Activated effector memory CD4-positive, alpha-beta T cell treated with Interleukin-2 at 50 U/mL for 16 hours (primary cell): ENCODE measurements at places on chromosomes 5 and 9.

DNA sequence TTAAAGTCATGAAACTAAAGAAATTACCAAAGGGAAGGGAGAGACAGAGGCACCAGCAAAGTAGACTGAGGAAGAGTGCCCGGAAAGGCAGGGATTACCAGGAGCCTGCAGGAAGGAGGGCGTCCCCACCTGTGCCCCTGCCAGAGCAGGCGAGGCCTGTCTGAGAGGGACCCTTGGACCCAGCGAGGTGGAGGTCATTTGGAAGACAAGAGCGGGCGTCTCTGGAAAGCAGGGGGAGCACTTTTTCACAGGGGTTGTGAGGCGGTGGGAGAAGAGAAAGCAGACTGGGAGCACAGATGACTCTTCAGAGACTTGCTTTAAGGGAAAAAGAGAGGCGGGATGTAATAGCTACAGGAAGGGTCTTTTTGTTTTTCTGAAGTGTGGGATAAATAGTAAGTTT lies 27.5 kb upstream of the SLC2A8 start:
- DNase-seq = no peak

DNA sequence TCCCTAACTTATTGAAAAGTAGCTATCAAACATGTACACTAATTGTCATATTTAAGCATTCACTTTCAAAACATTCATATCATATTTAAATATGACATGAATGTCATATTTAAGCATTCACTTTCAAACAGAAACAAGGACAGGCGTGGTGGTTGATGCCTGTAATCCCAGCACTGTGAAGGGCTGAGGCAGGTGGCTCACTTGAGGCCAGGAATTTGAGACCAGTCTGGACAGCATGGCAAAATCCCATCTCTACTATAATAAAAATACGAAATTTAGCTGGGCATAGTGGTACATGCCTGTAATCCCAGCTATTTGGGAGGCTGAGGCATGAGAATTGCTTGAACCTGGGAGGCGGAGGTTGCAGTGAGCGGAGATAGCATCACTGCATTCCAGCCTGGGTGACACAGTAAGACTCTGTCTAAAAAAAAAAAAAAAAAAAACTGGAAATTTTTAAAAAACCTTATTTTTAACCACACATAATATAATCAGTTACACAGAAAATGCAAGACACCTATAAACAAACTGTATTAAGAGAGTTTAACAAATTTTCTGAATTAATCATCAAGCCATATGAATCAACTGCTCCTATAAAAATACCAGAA lies 88.1 kb downstream of the LPAR1 start:
- DNase-seq = no peak

DNA sequence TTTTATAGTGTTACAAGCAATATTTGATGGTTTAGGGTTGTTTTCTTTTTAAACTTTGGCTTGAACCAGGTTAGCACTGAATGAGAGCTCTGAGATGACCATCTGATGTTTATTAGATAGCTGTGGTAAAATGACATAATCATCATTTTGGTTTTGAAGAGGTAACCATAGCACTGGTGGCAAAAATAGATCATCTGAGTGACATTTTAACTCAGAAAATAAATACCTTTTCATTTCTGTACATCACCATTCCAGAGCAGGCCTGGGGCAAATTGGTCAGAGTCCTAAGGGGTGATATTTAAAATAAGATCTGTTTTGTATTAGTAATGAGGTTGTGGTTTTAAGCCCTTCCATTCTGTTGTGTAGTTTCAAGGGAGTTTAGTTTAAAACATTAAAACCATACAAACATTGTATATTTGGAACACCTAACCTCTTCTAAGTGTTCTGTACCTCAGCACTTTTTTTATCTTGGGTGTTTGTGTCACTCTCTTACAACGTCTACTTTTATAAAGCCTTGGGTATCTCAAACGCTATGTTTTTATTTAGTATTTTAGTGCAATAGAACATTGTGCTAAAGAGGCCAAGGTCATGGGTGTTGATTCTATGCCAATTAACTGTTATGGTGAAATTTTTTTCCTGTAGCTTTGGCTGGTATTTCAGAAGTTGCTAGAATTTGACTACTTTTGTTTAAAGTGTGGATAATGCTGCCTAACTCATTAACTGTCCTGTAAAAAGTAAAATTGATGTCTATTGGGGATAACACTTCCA lies 166.1 kb downstream of the CD180 start:
- no peak for DNase-seq

- DNase-seq = no peak
Measured at GRCh38 chr5:107474716-107475489, 195.8 kb downstream of the EFNA5 start.

DNA sequence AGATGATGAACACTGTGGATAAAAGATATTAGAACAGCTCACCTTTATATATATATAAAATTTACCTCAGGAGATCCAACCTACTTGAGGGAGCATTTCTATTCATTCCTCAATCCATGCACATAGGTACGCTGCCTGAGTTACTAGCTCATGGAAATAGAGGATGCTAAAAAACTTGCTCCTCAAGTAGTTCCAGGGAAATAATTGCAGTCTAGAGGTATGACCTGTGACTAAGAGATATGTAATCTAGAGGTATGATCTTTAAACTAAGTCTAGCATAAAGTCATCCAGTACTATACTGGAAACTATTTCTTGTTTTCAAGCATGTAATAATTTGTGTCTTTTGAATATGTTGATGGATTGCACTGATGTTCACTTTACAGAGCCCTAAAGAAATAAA lies 471.2 kb downstream of the TAF11L14 start:
- DNase-seq = no peak

- DNase-seq = no peak
Measured at GRCh38 chr9:133151601-133152525, 11.9 kb downstream of the GBGT1 start.

DNA sequence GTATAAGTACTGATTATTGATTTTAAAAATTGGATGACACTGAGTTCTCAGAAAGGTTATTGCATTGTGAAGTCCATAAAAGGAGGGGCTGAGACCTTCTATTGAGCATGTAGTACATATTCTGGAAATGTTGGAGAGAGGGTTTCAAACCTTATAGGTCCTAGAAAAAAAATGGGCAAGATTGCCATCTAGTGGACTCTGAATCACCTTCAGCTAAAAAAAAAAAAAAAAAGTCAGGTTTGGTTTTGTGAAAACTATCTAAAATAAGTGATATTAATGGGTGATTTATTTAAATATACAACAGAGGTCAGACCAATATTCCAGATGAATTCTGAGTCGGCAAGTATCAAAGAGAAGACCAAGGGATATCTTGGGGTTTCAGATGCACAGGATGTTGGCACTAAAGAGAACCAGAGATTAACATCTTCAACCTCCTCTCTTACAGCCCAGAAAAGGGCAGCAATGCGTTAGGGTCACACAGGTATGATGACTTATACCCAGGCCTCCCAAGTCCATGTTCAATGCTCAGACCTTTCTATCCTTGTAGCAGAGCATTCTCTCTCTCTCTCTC lies 109.8 kb upstream of the NMUR2 start:
- DNase-seq = no peak

DNA sequence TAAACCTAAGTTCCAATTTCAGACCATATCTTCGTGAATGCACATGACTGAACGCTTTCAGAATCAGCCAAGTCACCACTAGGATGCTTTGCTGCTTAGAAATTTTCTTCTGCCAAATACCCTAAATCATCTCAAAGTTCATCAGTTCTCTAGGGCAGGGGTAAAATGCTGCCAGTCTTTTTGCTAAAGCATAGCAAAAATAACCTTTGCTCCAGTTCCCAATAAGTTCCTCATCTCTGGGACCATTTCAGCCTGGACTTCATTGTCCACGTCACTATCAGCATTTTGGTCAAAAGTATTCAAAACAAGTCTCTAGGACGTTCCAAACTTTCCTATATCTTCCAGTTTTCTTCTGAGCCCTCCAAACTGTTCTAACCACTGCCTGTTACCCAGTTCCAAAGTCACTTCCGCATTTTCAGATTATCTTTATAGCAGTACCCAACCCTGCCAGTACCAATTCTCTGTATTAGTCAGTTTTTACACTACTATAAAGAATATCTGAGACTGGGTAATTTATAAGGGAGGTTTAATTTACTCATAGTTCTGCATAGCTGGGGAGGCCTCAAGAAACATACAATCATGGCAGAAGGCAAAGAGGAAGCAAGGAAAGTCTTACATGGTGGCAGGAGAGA lies 74.8 kb downstream of the NR3C1 start:
- DNase-seq = no peak

DNA sequence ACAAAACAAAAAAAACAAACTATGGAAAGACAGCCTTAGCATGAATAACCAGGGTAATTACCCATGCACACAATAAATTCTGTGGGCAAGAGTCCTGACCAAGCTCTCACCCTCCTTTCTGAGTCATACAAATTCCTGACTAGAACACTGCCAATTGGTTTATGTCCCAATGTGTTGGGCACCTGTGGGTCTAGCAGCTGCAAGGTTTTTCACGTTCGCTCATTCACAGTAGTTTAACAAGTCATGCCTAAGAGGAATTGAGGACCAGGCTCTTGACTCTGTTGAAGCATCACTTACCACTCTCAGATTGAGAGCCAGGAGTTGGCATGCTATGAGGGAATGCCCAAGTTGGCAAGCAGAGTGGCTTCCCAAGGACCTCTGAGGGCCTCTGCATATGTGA lies 205.5 kb upstream of the SLC24A2 start:
- no peak for DNase-seq

GRCh38 chr5:91937121-91937520 lies 554.0 kb upstream of the ARRDC3 start:
- no peak for DNase-seq

GRCh38 chr9:84480071-84480470 lies 139.5 kb upstream of the SLC28A3 start:
- DNase-seq = no peak

- DNase-seq = no peak
Measured at GRCh38 chr5:38867416-38867815, 21.6 kb downstream of the OSMR start.

DNA sequence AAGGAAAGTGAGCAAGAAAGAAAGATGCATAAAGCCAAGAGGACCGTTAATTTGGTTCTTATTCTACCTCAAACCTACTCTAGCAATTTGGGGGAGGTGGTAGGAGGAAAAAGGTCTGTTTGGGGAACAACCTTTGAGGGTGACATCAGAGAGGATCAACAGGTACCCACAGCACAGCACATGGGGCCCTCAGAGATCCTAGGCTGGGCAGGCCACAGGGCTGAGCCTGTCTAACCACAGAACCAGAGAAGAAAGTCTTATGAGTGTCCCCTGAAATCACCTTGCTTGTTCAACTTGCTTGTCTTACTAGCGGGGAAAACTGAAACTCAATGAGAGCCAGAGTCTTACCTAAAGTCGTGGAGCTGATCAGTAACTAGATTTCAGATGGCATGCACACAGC lies 385.2 kb downstream of the SPOCK1 start:
- no peak for DNase-seq

DNA sequence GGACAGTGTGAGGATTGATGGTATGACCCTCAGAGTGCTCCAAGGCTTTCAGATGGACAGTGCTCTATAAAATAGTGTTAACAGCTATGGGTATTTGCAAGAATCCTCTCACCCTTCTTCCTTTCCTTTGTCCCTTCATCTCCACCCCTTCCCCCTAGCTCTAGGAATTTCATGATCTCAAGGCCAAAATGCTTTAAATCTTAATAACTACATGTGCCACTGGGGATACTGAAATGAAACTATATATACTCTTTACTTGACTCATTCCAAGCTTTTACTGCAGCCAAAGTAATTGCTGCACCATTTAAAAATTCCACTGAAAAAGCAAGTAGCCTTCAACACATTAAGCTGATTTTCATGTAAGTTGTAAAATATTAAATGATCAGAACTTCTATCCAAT lies 361.6 kb upstream of the SLC30A5 start:
- DNase-seq = no peak

- DNase-seq = no peak
Measured at GRCh38 chr9:72615931-72616330, 94.5 kb downstream of the TMC1 start.

DNA sequence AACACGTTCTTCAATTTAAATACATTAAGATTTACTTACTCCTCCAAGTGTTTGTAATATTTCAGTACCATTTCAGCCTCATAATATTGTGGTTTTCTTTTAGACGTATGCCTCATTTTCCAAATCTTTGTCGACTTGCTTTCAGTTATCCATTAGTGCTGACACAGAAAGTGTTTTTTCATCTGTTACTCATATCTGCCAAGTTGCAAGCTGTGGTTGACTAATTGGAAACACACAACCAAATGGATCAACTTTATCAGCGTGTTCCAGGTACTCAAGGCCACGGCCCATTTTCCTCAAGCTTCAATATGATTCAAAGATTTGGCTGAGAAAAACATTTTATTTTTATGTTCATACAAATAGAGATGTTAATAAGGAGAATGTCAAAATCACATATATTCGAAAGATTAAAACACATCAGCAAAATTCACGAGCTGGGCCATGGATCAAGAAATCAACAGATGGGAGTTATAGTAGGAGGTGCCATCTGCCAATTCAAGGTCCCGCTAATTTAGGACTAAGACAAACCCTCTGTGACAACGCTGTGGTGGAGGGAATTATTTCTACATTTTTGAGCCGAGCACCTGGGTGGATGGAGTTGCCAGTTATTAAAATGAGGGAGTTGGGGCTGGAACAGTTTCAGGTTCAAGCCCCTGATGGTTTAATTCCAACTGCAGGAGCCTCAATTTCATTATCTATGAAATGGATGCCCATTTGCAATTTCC lies 27.2 kb upstream of the CCNJL start:
- DNase-seq = no peak

GRCh38 chr5:40017135-40017534 lies 592.4 kb upstream of the DAB2 start:
- no peak for DNase-seq

- DNase-seq = no peak
Measured at GRCh38 chr9:108963459-108964143, 29.4 kb downstream of the ABITRAM start.

DNA sequence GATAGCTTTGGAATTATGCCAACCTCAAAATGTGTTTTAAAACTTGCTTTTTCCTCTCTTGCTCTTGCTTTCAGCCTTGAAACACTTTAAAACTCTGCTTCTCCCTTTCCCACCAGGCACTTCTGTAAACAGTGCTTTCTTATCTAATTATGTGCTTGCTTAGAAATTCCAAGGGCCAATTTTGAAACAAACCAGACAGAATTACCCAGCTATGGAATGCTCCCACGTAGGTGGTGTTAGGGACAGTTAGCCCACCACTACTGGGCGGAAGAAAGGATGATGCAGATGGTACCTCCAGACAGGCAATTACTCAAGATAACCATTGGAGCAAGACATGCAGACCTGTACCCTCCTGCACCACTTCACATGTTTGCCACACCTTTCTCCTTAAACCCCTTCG lies 523.0 kb upstream of the PTPRD start:
- no peak for DNase-seq
